ENCODE measurements at places on chromosomes 6 and 20.

- no peak for DNase-seq
Observed at GRCh38 chr6:50850223-50851048, 31.8 kb downstream of the TFAP2B start.

DNA sequence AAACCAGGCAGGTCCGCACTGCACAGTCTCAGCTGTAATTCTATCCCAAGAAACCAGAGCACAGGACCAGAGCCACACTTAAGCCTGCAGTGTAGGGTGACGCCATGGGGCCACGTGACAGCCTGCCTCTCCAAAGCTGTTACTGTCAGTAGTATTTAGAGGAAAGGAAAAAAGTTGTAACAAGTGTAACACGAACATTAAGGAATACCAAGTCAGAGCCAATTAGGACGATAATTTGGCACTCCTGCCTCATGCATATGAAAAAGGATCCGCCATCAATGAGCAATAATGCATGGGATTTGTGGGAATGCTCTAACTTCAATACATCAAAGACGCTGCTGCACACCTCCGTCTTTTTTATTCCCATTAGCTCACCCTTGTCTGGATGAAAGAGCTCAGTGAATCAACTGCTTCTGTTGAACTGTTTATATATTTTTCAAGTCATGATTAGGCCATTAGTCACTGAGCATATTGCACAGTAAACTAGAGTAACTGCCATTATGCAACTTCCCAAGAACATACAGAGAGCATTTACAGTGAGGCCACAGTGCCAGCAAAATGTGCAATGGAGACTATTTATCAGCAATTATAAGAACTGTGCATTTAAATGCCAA, 79.9 kb downstream of the ATXN1 start:
- DNase-seq = peak; percentile 28

DNA sequence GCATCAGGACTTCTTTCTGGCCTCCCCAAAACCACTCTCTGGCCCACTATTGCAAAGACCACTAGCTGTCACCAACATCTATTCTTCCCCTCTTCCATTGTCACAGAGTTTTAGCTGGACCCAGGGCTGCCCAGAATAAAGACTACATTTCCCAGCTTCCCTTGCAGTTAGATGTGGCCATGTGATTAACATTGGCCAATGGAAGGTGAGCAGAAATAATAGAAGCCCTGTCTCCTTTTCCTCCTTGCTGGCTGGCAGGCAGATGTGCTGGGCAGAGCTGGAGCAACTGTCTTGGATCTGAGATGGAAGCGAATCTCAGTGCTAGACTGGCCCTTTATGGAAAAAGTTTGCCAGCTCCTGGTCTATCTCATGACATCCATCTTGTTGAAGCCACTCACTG, 97.0 kb downstream of the KCNB1 start:
- DNase-seq = no peak

- peak; percentile 92 for DNase-seq
Observed at GRCh38 chr20:32474967-32475811, 109.9 kb downstream of the NOL4L start.

- DNase-seq = no peak
Observed at GRCh38 chr6:29603930-29604329, 19.0 kb downstream of the OR2H2 start.

- no peak for DNase-seq
Observed at GRCh38 chr6:28910901-28911690, 12.7 kb downstream of the TRIM27 start.

DNA sequence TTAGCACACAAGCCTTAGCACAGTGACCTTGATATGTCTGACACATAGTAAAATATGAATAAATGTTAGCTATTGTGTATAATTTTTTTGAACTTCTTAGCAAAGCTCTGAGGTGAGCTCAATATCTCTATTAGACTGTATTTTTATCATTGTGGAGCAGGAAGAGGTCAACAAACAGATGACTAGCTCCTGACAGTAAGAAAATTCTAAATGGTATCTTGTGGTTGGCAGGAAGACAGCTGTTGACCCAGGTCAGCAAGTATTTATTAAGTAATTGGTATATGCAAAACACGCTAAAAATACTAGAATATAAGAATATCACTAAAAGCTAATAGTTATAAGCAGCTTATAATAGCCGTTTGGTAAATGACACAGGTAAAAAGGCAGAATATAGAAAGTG, 77.5 kb upstream of the MARCKS start:
- no peak for DNase-seq
